ENCODE measurements at places on chromosomes 4 and X.
A peak's percentile ranks its signal among the peaks of the same experiment; 100 is the strongest.

GRCh38 chrX:53445977-53446376, 11.8 kb upstream of the HSD17B10 start:
- peak; percentile 42 for DNase-seq

GRCh38 chr4:38873290-38873944, 5.8 kb downstream of the FAM114A1 start:
- DNase-seq: no peak

DNA sequence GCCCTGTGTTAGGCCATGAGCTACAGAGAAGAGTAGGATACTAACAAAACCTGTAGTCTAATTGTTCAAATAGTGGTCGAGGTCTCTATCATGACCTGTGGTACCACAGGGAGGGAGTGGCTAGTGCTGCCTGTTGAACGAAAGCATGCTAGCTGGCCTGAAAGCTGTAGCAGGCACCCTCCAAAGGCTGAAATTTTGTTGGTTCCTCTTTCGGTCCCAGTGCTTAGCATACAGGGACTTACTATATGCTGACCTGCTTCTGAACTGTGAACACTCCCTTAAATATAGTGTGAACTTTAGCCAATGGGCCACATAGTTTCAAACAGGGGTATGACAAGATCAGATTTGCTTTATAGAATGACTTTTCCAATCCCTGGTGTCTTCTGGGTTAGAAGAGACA, 113.4 kb downstream of the PJA1 start:
- no peak for DNase-seq

- no peak for DNase-seq
These were observed 167.1 kb upstream of the AADAT start for GRCh38 chr4:170256807-170257206.

- DNase-seq: peak; percentile 82
These were observed 14.4 kb upstream of the RAB40A start for GRCh38 chrX:103533511-103534216.

DNA sequence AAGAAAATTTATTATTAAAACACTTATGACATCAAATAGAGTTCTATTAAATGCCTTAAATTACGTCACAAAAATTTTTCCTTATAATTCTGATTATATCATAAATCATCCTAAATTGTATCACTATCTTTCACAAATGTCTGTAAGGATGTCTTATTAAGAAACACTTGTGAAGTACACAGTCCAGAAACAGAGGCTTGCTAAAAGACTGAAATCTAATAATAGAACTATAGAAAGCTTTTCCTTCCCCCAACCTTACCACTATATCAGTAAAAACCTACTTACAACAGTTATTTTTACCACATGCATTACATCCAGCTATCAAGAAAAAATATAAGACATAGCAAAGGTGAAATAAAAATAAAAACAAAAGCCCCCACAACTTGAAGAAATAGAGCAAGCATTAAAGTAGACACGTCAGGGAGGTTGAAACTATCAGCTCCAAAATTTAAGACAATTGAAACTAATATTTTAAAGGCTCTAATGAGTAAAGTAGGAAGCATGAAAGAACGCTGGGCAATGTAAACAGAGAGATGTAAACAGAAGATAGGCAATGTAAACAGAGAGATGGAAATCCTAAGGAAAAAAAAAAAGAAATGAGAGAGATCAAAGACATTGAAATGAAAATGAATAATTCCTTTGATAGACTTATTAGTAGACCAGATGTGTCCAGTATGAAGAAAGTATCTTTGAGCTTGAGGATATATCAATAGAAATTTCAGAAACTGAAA, 94.9 kb upstream of the TECRL start:
- no peak for DNase-seq
